ENCODE measurements at places on chromosomes 7 and 10. TPM values are rescaled to one million over a fixed set of nuclear protein-coding genes. Genes with fewer than 3 reads are reported as not detected.

- DNase-seq = peak; percentile 94
These were observed 2.2 kb downstream of the MAFK start for GRCh38 chr7:1532456-1533254.

- no peak for DNase-seq
These were observed 35.2 kb downstream of the ADCYAP1R1 start for GRCh38 chr7:31087351-31087750.

DNA sequence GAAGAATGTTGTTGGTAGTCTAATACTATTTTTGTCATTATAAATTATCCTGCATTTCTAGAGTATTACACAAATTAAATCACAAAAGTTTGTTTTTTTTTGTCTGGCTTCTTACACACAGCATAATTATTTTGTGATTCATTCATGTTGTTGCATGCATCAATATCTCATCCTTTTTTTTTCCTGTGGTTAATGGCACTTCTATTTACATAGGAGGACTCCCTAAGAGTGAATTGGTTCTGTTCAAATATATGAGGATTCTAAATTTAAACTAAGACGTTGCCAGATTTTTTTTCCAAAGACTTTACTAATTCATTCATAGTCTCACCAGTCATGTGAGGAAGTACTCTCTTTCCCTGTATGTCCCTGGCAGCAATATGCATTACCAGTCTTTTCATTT lies 303.3 kb downstream of the GPR37 start:
- peak; percentile 34 for DNase-seq

DNA sequence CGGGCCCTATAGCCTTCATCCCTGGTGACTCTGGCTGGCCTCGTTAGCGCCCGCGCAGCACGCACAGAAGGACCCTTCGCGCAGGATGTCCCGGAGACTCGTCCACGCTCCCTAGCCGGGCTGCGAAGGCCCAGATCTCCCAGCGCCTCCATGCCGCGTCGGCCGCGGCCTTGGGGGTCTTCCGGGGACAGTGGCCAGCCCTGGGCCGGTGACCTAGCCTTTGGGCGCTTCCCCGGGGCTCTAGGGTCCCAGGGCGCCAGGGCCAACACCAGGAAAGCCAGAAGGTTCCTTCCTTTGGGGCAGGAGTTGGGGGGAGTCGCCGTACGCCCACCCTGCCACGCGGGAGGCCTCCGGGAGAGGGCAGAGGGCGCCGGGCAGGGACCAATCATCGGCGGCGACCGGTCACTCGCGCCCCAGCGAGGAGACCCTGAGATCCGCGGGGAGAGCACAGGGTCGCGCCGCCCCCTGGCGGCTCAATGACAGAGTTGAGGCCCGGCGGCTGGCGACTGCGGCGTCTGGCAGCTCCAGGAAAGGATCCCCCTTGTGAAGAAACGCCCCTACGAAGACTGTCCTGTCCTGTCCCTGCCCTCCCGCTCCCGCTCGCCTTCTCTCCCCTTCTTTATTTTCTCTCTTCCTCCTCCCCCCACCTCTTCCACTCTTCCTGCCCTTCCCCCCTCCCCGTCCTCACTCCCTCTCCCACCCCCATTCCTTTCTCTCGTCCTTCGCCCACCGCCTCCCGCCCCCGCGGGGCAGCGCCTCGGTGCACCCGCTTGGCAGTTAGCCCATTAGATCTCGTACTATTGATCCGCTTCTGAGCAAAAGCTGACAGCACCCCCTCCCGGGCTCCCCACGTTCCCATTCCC lies 62.3 kb upstream of the LBX1 start:
- DNase-seq = peak; percentile 30

DNA sequence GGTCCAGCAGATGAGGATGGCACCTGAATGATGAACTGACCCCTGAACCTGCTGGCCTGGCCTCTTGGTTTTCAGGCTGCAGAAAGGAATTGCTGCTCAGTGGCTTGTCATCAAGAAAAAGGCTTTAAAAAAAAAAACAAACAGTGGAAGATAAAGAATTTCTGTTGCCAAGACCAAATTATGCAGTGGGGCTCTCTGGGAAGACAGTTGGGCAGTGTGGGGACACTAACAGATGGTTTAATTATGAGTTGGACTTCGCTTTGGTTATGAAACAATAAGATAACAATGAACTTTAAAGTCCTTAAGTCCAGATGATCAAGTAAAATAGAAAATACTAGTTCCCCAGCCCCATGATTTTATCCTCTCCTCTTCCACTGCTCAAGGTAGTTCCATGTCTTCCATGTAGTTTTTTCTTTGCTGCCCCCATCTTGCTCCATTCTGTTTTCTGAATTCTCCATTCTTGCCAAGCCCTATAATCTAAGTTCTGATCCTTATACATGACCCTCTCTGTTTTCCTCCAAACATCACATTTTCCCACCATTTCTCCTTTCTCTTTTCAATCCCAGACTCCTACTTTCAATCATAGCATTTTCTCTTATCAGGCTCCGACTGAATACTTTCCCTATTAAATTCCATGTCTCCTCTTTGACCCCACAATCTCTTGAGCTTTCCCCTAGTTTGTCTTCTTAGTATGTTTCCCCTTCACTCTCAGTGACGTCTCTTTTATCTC lies 52.6 kb downstream of the ANK3 start:
- DNase-seq = no peak

- no peak for DNase-seq
These were observed 155.1 kb downstream of the ETV1 start for GRCh38 chr7:13834328-13834761.

GRCh38 chr7:118305671-118306070 lies 81.2 kb downstream of the ANKRD7 start:
- no peak for DNase-seq

DNA sequence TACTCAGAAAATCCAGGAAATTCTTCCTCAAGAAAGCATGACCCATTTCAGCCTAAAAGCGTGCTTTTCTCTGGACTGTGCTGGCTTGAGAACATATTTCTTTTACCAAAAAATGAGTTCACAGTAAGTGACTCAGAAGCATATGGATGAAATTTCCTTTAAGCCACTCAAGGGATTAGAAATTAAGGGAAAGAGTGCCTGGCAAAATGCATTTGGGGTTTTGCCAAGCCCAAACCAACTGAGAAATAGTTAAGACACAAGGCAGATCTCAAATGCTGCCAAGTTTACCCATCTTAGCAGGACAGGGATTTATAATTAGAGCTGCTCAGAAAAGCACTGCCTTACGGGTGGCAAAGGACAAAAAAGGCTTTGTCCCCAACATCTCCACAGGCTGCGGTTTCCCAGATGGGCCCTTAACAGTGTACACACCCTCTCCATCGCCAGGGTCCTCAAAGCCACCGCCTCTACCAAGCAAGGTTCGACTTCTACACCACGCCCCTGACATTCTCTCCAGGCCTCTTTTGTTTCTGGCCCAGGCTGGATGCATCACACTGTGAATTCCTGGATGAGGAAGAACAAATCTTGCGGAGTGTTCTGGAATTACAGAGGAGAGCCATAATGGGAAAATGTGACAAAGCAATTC lies 30.1 kb upstream of the CDHR3 start:
- DNase-seq = no peak

DNA sequence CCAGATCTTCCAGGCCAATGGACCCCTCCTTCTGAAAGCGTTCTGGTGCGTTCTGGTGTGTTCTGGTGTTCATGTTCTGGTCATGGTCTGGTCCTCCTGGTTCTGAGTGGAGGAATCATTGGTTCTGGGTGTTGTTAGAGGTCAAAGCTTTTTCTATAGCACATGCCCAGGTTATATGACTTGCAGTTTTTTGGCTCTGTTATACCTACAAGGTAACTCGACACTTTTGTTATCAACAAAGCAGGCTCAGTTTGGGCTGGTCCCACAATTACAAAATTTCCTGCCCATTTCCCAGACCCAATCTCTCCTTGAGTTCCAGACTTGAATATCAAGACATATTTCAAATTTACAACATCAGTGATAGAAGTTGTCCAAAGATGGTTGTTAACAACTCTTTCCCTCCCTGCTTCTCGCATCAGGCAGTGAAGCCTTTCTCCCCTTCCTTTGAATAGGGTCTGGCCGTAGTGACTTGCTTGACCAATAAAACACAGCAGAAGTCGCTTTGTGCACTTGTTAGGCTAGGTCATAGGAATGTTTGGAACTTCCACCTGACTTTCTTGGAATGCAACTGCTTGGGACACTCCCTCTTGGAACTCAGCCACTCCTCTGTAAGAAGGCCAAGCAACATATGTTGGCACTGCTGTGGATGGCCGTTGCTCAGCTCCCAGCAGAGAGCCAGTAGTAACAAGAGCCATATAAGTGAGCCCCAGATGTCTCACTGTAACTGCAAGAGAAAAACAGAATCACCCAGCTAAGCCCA lies 83.1 kb upstream of the STEAP1B start:
- peak; percentile 94 for DNase-seq

DNA sequence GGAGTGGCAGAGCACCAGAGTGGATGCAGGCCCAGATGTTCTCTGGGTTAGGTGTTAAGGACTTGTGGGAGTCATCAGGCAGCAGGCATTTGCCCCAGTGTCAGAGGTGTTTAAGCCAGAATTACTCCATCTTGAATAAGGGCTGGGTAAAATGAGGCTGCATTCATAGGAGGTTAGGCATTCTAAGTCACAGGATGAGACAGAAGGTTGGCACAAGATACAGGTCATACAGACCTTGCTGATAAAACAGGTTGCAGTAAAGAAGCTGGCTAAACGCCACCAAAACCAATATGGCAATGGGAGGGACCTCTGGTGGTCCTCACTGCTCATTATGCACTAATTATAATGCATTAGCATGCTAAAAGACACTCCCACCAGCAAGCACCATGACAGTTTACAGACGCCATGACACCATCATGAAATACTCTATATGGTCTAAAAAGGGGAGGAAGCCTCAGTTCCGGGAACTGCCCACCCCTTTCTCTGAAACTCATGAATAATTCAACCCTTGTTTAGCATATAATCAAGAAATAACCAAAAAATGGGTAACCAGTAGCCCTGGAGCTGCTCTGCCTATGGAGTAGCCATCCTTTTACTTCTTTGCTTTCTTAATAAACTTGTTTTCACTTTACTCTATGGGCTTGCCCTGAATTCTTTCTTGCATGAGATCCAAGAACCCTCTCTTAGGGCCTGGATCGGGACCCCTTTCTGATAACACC lies 882 bp upstream of the LRRC61 start:
- peak; percentile 55 for DNase-seq

DNA sequence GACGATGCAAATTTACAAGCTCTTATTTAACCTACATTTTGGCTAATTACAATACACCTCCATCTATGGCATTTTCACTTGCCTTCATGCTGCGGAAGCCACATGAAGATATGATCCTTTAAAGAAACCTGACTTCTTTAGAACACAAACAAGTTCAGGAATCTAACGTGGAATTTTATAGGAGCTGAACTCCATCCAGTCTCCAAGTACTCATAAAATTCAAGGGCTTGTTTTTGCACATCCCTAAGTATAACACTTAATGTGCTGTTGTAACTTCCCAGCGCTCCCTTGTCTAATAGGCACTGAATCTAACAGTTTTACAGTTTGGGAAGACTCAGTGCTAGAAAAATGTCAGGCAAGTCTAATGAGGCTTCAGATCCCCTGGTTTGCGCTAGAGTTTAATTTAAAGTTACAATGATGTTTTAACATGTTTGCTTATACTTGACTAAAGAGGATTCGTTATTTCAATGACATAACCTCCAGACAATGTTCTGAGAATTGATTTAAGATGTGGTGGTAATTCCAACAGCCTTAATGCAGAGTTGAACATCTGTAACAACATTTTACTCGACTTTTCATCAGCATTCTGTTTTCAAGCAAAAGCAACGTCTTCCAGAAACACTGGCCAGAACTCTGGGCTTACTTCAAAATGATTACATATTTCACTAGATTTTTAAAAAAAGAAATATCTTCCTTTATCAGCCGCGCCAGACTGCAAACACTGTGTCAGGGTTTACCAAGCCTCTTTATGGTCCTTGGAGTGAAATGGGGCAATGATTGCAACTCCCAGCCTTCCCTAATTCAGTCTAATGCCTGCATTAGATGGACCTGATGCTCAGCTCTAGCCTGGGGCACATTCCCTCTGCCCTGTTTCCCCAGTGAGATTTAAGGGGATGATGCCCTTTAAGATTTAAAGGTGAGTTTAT lies 664.3 kb downstream of the KCNMA1 start:
- no peak for DNase-seq

GRCh38 chr10:76036111-76036940 lies 604.9 kb downstream of the LRMDA start:
- peak; percentile 49 for DNase-seq

DNA sequence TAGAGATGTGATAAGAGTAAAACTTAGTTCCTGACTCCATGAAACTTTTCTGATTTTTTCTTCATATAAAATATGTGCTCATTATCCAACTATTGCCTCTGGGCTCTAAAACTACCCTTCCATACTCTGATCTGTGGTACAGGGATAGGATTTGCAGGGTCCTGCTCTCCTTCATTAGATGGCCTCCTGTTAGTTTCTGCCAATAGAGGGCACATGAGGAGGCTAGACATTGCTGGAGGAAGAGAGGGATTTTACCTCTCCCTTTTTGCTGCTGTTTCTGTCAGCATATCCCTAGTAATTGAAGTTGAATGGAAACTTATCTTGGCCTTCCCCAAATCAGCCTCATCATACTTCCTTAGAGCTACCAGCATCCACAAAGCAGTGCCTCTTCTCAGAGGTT lies 269.4 kb downstream of the NXPH1 start:
- DNase-seq = no peak

- DNase-seq = no peak
These were observed 226.9 kb downstream of the TNS3 start for GRCh38 chr7:47354831-47355541.

Gene IDI2
- not detected for total RNA-seq

Gene PVRIG
- 1.4 TPM for total RNA-seq

Gene HOXA1
- 3.9 TPM for total RNA-seq

Gene SLC26A5
- not detected for total RNA-seq

Gene ANKRD7
- total RNA-seq = 4.0 TPM

Gene RBM17
- total RNA-seq = 17.9 TPM

Gene CYP2W1
- not detected for total RNA-seq

Gene PDGFA
- total RNA-seq = 25.8 TPM

Data from Caki2 (cell line).